ENCODE measurements at places on chromosomes 12 and 14.

- no peak for DNase-seq
These were observed 1.9 kb downstream of the MYL6B start for GRCh38 chr12:56154246-56154771.

GRCh38 chr14:92560106-92560865, 46.7 kb downstream of the RIN3 start:
- no peak for DNase-seq

GRCh38 chr12:91704446-91704845, 441.2 kb downstream of the BTG1 start:
- DNase-seq: peak; percentile 61

GRCh38 chr14:106024983-106025604, 498.7 kb downstream of the TMEM121 start:
- no peak for DNase-seq

DNA sequence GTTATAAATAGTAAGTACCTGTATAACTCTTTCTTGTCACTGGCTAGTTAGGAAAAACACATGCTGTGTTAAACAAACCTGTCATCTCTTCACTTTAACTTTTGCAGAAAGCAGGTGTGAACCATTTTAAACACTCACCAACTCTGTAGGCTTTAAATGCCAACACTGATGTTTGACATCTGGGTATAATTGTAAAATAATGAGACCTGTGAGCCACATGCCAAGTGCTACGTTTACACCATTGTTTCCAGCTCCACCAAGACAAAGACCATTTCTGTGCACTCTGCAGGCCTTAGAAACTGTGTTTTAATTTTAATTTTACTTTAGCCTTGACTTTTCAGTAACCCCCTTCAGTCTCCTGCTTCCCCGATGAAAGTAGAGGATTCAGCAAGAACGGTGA, 11.0 kb downstream of the TPH2 start:
- DNase-seq: no peak

DNA sequence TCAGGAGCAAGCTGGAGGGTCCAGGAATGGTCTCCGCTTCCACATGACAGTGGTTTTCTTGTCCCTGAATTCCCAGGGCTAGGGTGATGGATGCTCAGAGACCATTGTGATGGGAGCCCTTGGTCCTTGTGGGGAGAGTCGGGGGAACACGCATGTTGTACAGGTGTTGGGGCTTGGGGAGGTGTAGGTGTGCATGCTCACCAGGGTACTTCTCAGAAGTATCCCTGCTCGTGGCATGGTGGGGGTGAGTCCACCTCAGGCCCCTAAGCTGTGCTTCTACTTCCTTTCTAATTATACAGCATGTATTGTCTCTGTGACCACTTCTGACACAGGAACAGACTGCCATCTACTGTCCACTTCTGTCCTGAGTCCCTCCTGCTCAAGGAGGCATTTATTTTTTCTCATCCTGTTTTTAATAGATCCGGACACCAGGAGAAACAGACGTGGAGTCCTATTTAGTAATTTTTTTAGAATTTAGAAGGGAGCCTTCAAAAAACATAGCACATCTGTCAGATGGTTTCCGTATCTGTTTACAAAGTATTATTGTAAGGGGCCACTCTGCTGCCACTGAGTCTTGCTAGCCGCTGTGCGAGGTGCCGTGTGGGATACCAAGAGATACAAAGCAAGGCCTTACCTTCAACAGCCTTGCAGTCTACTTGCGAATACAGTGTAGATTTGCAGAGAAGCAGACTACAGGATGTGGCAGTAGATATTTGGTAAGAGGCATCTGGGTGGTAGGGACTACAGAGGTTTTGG, 10.5 kb downstream of the NTF3 start:
- DNase-seq: peak; percentile 39

DNA sequence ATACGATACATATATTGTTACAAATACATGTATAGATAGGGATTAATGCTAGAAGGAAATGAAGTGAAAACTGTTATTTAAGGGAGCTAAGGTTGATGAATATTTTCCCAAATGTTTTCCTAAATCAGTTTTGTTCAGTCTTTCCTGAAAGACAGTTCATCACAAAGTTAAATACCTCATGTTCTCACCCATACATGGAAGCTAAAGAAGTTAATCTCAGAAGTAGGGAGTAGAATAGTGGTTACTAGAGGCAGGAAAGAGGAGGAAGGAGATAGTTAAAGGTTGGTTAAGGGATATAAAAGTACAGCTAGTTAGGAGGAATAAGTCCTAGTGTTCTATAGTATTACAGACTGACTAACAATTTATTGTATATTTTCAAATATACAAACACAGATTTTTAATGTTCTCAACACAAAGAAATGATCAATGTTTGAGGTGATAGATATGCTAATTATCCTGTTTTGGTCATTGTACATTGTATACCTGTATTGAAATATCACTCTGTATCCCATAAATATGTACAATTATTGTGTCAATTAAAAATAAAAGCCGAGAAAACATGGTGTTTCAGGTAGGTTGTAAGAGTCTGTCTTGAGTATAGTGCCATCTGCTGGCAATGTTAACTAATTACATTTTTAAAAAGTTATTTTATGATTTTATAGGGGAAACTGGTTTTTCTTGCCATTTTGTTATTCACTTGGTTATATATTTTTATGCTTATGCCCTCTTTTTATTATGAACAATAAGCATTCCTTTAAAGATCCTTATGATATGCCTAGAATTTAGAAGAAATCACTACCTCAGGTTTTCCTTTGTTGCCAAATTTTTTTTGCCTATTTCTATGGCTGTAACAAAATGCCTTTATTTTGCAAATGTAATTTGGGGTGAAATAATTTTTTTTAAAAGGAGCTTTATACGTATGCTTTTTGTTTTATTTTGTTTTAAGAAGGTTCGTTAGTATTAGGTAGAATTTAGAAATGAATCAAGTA, 26.9 kb downstream of the ZDHHC17 start:
- DNase-seq: no peak

GRCh38 chr14:98840091-98840490, 431.9 kb downstream of the BCL11B start:
- DNase-seq: no peak

GRCh38 chr14:70442750-70443149, 9.2 kb upstream of the ADAM21 start:
- DNase-seq: no peak

DNA sequence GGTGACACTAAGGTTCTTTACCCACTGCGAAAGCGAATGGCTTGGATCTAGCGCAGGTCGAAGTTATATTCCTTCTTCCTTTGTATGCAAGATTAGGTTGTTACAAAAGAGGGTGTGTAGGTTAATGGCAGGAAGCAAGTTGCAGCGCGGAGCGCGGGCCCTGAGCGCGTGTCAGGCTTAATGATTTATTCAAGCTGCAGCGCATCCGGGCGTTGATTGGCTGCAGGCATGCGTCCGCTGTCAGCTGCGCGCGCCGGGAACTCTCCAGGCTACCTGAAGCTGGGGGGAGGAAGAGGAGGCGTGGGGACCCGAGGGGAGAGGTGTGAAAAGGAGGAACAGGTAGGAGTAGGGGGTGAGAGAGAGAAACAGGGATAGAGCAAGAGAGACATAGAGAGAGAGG, 7.4 kb downstream of the ASCL1 start:
- DNase-seq: no peak

DNA sequence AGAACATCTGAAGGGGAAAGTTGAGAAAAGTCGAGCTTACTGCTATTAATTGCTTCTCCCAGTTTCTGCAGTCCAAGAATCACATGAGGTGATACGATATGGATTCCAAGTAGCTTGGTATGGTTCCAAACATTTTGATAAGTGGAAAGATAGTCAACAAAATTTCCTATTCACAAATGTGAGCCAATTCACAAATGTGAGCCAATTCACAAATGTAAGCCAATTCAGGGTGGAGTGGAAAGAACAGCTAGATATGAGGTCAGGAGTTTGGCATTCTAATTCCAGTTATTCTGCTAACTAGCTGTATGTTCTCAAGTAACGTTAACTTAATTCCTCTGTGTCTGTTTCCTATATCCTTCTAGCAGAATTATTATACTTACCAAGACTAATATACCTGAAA, 37.6 kb upstream of the DHRS4 start:
- DNase-seq: no peak

GRCh38 chr14:100677554-100678468, 48.9 kb upstream of the DLK1 start:
- DNase-seq: peak; percentile 58

DNA sequence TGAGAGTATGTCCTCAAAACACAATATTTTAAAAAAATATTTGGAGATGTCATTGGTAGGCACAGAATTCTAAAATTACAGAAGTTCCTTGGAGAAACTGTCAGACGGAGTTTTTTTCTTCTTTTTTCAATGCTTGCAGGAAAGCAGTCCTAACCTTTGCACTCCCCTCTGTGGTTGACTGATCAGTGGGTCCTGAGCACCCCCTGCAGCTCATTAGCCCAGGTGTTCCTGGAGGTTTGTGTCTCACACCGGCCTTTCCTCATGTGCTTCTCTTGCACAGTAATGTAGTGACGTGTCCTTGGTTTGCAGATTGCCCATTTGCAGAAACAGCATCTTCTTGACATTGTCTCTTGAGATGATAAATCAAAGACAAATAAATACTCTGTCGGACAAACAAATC, 513.0 kb downstream of the TMEM121 start:
- DNase-seq: no peak

GRCh38 chr12:11555743-11556625, 93.5 kb upstream of the ETV6 start:
- peak; percentile 33 for DNase-seq

GRCh38 chr14:33800735-33801163, 150.1 kb downstream of the EGLN3 start:
- DNase-seq: no peak

DNA sequence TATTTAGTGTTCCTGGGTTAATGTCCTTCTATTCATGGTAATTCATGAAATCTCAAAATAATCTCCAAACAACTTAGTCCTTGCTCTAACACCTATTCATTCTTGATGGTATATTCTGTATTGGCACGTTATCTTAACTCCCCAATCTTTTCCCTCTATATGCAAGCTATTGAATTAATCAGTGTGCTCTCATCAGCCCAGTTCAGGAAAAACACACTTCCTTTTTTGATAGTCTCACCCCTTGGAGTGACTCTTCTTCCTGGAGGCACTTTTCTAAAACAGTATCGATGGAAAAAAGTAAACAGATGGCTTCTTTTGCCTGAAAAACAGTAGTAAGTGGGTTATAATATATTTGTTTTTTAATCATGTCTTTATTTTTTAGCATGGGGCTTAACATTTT, 28.6 kb downstream of the TULP3 start:
- DNase-seq: no peak

DNA sequence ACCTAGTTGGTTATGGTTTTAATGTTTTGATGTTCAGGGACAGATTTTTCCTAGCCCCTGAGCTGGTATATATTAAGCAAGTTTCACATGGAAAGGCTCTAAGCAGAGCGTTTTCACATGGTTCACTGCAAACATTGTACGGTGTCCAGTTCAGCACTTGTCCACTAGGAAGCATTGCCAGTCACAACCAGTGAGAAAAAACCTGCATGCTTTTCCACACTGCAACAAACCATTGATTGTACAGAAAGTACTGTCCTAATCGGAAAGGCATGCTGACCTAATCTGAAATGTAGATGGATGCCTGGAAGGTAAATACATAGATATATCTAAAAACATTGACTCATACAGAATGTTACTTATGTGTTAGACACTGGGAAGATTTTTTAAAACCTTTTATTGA, 25.0 kb upstream of the NPAS3 start:
- DNase-seq: peak; percentile 50

GRCh38 chr12:53127169-53127568, 23.9 kb downstream of the SOAT2 start:
- no peak for DNase-seq

- DNase-seq: no peak
These were observed 250.9 kb upstream of the OR4E1 start for GRCh38 chr14:21924479-21924878.

Data from astrocyte (in vitro differentiated cells and primary cell).